ENCODE measurements at places on chromosomes 4 and X.

DNA sequence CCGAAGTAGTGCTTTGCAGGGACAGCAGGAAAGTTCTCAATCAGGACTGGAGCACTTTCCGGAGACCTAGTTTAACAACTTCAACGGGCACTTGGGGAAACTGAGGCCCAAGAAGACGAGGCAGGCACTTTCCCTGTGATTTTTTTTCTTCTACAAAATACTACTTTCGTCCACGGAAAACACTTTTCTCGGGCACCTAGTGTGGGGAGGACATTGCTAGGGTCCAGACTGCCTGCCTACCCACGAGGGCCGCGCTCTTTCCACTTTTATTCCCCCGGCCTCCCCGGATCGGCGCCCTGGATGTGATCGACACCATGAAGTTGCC lies 125.4 kb upstream of the CXorf66 start:
- no peak for DNase-seq

GRCh38 chrX:14026121-14026520 lies 3.6 kb downstream of the GEMIN8 start:
- no peak for DNase-seq

GRCh38 chrX:68843992-68844391 lies 15.2 kb downstream of the EFNB1 start:
- DNase-seq = no peak

- DNase-seq = no peak
These were observed 237.6 kb upstream of the NDST3 start for GRCh38 chr4:117796677-117797076.

GRCh38 chr4:128461291-128462102 lies 173.9 kb upstream of the PGRMC2 start:
- no peak for DNase-seq

GRCh38 chrX:109856974-109857373 lies 123.9 kb upstream of the ACSL4 start:
- DNase-seq = no peak

- DNase-seq = no peak
These were observed 113.7 kb downstream of the SOWAHB start for GRCh38 chr4:76784237-76784636.

DNA sequence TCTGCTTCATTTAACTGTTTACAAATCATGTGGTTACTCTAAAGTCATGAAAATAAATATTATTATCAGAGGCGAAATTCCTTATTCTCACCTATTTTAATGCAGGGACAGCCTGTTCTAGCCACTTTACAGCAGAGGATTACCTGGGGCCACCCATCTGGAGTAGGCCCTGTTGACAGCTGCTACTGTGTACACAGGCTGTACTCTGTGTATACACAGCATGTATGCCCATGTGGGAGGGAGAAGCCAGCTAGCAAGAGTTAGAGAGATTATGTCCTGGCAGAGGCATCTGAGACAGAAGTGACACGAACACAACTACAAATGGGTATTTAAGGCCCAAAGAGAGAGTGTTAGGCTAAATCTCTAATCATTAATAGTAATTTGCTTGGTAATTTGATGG lies 62.1 kb downstream of the GPRIN3 start:
- DNase-seq = no peak

DNA sequence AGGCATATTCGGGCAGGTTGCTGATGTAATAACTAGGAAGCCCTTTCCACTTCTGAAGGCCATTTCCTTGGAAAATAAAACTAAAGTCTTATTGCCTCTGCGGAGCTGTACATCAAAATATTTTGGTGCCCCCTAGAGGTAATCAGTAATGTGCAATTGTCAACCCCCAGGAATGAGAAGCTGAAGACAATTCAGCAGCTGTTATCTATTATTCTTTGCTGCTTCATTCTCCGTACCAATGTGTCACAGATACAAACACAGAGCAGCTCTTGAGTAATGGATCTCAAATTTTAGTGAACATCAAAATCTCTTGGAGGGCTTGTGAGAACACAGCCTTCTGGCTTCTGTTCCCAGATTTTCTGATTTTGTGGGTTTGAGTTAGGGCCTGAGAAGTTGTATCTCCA lies 3.5 kb upstream of the SLIT2 start:
- DNase-seq = no peak

DNA sequence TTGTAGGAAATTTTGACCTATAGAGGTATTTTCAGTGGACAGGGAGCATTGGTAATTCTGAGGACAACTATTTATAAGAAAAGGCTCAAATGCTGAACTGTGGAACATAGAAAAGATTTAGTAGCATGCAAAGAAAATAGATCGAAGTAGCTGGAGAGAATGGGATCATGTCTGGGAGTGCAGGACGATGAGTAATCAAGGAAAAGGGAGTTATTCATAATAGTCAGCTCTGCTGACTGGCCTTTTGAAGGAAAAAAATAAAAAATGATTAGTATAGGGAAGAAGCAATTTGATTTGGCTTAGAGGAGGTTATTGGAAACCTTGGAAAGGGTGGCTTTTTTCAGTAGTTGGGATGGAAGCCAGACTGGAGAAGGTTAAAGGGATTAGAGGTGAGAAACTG lies 22.9 kb upstream of the ANK2 start:
- no peak for DNase-seq

DNA sequence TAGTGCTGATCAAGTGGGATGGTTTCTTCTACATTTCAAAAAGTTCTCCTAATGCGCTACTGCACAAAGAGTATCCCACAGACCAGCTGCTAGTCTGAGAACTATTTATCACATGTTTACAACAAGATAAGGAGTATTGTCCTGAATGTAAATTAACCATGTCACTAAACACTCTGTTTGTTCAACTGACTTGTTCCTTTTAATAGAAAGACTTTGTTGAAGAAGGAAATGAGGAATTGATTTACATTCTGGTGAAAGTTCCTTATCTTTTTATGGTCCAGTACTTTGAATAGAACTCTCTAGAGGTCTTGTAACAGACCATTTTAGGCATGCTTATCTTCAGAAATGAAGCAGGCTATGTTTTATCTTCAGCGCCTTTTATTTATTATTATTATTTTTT lies 67.3 kb upstream of the IL13RA1 start:
- DNase-seq = no peak

GRCh38 chr4:119672938-119673337 lies 44.3 kb upstream of the PDE5A start:
- no peak for DNase-seq

- no peak for DNase-seq
These were observed 13.7 kb downstream of the RASGEF1B start for GRCh38 chr4:81457921-81458520.

- no peak for DNase-seq
These were observed 9.6 kb downstream of the XIAP start for GRCh38 chrX:123869488-123869887.

DNA sequence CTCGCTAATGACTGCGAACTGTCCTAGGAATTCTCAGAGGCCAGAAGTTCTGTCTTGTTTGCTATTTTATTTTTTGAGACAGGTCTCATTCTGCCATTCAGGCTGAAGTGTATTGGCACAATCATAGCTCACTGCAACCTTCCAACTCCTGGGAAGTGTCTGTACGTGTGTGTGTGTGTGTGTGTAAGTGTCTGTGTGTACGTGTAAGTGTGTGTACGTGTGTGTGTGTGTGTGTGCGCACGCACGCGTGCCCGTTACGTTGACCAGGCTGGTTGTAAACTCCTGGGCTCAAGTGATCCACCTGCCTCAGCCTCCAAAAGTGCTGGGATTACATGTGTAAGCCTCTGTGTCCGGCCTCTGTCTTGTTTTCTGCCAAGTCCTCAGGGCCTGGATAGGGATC lies 10.4 kb upstream of the CDK16 start:
- no peak for DNase-seq

GRCh38 chrX:21949689-21950088 lies 9.2 kb downstream of the SMS start:
- DNase-seq = no peak

DNA sequence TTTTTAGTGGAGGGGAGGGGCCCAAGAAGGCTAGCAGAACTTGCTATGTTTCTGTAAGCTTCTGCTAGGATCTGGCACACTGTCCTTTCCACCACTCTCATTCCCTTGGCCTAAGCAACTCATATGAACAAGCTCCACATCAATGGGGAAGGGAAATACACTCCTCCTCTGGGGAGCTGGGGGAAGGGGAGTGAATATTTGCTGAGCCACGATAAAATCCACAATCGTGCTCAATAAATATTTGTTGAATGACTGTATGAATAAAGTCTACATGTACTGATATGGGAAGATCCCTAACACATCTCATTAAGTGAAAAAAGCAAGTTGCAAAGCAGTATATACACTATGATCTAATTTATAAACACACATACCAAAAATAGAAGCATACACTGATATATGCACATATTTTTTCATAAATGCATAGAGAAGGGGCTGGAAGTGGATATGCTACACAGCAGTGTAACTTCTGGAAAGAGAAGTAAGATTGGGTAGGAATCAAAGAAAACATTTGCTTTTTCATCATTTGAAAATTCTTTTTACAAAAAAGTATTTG lies 95.8 kb upstream of the EFHC2 start:
- DNase-seq = no peak

DNA sequence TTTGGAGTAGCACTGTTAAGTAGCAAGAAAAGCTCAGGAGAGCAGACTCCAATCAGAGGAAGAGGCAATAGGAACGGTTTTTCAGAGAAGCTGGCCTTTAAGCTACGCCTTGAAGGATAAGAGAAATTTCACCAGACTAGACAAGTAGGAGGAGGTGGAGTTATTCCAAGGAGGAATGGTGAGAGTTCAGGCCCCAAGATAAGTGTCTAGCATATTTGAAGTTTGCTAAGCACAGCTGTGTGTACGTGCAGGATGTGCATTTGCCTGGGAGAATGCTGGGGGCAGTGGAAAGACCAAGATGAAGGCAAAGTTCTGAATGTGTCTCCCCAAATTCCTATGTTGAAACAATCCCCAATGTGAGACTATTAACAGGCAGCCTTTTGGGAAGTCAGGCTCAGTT lies 91.6 kb downstream of the SOWAHB start:
- DNase-seq = no peak

- DNase-seq = no peak
These were observed 61.9 kb downstream of the PRKG2 start for GRCh38 chr4:81152839-81153713.

DNA sequence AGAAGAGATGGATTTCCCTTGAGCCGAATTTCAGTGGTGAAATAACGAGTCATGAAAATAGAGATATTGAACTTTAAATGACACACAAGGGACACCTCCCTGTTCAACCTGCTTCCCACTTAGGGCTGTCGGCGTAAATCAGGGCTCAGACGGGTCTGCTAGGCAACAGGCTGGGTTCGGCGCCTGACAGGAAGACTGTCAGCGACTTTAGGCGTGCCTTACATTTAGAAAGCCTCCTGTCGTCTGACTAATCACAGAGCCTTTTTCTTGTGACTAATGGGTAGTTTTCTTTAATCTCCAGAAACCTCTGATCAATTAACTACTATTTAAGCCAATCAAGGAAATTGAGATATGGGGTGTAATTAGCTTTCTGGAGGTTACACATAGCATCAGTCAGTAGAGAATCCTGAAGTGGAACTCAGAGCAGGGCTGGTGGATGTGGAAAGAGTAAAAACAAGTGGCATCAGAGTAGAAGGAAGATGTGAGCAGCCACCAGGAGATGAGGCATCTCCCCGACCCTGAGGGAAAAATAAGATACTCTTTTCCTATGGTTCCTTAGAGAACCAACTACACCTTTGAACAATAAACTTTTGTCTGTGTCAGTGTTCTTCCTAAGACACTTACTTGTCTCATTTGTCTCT lies 86.2 kb upstream of the HS3ST1 start:
- no peak for DNase-seq

- DNase-seq = no peak
These were observed 219.4 kb downstream of the EPHA5 start for GRCh38 chr4:65450899-65451298.

- DNase-seq = no peak
These were observed 145.6 kb upstream of the RBPJ start for GRCh38 chr4:26175006-26175786.

DNA sequence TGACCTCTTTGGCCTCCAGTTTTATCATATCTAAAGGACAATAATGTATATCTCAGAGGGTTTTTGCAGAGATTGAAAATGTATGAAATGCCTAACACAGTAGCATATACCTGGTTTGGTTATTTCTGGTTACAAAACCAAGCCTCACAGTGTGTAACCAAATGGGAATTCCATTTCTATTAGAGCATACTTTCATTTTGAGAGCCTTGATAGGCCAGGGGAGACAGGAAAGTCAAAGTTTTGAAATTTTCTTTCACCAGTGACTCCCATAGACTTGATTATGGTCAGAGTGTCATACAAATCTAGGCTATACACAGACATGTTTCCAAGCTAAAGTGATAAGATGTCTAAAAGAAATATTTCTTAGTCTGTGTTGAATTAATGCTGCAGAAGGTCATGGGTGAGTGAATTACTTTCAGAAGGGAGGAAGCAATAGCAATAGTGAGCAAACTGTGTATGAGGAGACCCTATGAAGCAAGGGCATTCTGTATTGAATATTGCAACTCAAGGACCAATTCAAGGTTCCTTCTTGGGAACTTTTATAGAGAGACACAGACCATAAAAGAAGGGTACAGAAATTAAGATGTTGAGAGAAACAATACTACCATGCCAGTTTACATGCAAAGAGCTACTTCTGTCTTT lies 151.1 kb downstream of the PDE5A start:
- DNase-seq = no peak

GRCh38 chr4:163808011-163808410 lies 313.5 kb downstream of the TMA16 start:
- no peak for DNase-seq

- no peak for DNase-seq
These were observed 100.9 kb upstream of the AFAP1 start for GRCh38 chr4:8040607-8041006.

DNA sequence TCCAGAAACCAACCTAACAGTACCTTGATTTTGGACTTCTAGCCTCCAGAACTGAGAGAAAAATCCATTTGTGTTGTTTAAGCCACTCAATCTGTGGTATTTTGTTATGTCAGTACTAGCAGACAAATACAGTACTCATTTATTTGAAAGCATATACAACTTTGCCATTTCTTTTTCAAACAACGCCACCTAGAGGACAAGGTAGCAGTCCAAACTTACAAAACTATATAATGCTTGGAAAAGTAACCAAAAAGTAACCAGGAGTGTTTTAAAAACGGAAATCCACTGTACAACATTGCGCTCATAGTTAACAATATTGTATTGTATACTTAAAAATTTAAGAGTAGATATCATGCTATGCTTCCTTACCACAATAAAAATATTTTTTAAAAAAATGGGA lies 37.0 kb upstream of the FGF13 start:
- DNase-seq = no peak

DNA sequence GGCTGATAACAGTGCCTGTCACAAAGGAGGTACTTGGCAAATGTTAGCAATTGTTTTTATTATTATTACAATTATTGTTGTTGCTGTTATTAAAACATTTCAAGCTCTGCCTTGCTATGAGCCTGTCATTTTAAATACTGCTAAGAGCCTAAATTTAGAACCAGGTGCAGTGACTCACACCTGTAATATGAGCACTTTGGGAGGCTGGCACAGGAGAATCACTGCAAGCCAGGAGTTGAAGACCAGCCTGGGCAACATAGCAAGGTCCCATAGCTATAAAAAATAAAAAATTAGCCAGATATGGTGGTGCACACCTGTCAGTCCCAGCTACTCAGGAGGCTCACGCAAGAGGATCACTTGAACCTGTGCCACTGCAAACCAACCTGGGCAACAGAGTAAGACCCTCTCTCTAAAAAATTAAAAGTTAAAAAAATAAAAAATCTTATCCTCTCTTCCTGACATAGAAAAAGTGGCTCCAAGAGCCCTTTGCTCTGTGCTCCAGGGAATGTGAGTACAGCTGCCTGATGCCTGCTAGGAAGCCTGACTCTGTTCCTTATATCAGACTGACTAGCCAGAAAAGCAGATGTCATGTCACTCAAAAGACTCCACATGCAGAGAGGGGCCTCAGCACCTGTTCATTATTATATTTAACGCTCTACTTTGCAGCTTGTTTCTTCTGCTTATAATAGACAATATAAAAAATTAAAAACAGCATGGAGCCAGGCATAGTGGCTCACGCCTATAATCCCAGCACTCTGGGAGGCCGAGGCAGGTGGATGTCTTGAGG lies 234.0 kb downstream of the OPHN1 start:
- DNase-seq = no peak

Measured in vagina (tissue), 2 donors.